Activated CD4-positive, alpha-beta T cell treated with anti-CD3 and anti-CD28 coated beads, Interleukin-2, Interleukin-6, amounts not matched to agents 100 ng/mL and 50 ng/mL, durations not matched to agents 16 hours and 8 hours (primary cell): ENCODE measurements at places on chromosomes 2 and 18.

DNA sequence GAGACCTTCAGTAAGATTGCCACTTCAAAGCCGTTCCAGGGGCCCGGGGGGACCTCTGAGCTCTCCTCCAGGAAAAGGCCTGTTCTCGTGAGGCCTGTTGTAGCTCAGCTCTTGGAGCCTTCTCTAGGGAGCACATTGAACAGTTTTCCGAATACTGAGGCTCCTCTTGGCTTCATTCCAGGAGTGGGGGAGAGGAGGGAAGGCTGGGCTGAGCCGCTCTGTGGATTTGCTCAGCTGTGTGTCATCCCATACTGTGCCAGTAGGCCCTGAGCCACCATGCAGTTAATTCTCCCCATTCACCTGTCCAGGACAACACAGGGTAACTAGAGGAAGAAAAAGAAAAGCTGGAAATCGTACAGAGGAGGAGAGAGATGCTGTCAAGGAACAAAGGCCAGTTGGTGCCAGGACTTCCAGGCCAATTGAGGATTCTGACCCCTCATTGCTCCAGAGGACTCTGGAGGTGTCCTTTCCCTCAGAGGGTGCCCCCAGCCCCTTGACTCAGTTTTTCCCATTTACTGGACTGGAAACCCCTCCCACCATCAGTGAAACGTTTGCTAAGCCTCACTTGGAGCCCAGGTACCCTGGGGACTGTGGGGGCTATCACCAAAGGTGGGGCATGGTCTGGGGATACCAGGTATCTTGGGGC, 41.4 kb downstream of the HS1BP3 start:
- DNase-seq = no peak

- DNase-seq = no peak
Measured at GRCh38 chr2:70723286-70723885, 44.6 kb downstream of the ADD2 start.

DNA sequence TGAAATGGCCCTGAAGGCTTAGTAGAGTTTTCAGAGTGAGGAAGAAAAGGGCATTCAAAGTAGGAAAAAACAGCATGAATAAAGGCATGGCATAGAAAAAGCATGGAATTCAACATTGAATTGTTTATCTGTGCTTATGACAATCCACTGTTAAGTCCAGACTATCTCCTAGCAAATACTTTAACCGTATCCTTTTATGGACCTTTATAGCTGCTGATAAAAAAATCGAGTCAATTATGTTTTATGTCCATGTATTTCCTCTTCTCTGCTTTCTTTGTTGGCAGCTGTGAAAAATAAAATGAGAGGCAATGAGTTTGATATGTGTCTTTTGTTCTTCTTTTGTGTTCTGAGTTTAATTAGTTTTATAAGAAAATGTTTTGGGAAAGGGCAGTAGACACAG, 70.4 kb downstream of the TDRD15 start:
- no peak for DNase-seq

- DNase-seq = no peak
Measured at GRCh38 chr2:239908744-239909143, 116.4 kb downstream of the NDUFA10 start.

- DNase-seq = no peak
Measured at GRCh38 chr18:48657447-48658120, 118.8 kb downstream of the CTIF start.

- no peak for DNase-seq
Measured at GRCh38 chr18:58201733-58202730, 158.0 kb downstream of the NEDD4L start.
